AG09319 (cell line): ENCODE measurements at places on chromosomes 5 and 9.
A peak's percentile ranks its signal among the peaks of the same experiment; 100 is the strongest.

DNA sequence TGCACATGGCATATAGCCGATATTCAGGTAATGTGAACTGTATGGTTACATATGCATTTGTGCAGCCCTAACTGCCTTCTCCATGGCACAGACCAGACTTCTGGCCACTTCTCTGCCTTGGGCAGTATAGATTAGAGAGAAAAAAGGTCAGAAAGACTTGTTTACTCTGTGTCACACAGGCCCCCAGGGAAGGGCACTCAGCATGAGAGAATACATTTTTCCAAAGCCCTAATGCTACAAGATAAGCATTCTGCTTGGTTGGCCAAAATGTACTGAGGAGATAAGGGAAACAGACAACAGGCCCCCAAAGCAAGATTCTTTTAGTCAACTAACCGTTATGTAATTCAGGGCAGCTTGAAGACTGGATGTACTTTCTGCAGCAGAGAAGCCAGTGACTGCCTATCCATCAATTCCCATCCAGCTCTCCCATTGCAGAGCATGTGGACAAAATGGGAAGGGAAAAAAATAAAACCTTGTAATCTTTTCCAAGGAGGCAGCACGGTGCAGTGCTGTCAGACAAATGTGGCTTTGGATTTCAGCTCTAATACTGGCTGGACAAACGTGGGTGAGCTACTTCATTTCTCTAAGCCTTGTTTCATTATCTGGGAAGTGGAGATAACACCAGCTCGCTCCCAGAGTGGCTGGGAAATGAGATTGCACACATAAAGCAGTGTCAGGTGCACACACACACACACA lies 205.9 kb downstream of the NSG2 start:
- DNase-seq = no peak

DNA sequence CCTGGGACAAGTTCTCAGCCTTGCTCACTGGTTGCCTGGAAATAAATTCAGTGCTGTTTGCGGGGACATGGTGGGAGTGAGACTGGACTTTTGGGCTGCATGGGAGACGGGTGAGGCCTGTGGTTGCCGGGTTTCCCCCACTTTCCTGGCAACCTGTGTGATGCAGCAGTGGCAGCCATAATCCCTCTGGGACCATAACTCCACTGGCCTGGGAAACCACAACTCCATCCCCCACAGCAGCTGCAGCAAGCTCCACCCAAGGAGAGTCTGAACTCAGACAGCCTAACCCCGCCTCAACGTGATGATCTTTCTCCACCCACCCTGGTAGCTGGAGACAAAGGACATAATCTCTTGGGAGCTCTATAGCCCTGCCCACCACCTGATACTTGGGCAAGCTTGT lies 349.9 kb downstream of the PIK3R1 start:
- no peak for DNase-seq

DNA sequence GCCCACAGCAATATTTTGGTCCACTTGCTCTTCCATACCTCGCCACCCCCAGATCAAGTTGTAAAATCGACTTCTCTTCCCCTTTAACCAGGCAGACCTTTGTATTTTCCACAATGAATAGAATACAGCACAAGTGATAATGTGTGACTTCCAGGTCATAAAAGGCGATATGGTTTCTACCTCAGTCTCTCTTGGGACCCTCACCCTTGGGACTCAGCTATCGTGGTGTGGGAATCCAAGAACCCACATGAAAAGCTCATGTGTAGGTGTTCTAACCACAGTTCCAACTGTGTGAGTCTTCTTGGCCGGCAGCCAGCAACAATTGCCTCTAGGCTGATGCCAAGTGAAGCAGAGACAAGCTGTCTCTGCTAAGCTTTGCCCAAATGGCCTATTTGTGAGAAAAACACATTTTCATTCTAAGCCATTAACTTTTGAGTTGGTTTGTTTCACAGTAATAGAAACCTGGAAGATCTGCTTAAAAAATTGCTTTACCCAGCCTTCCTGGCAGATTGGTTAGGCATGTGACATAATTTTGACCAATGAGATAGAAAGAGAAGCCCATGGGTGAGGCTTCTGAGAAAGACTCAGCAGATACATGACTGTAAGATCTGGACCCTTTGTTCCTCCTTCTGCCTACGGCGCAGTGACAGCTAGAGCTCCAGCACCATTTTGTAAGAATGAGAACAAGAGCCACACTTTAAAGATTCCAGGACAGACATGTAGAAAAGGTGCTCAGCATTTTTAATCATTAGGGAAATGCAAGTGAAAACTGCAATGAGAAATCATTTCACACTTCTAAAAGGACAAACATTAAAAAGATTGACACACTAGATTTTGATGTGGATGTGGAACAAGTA lies 18.3 kb upstream of the MLLT3 start:
- no peak for DNase-seq

DNA sequence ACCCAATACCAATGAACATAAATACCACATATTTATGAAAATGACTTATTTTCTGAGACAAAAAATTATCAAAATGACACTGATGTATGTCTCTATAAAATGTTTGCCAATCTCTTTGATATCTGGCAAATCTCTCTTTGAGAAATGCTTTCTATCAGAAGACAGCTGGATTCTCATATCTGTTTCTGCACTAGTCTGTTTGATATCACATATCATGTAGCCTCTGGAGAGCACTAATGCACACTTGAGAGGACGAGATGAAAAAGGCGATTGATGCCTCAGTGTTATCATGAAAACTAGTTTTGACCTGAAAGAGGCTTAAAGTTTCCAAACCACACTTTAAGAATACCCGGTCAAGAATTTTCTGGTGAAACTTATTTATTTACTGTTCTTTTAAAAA lies 29.1 kb upstream of the ANKRD55 start:
- no peak for DNase-seq

GRCh38 chr9:134187110-134187531 lies 22.8 kb upstream of the RNU6ATAC start:
- no peak for DNase-seq

DNA sequence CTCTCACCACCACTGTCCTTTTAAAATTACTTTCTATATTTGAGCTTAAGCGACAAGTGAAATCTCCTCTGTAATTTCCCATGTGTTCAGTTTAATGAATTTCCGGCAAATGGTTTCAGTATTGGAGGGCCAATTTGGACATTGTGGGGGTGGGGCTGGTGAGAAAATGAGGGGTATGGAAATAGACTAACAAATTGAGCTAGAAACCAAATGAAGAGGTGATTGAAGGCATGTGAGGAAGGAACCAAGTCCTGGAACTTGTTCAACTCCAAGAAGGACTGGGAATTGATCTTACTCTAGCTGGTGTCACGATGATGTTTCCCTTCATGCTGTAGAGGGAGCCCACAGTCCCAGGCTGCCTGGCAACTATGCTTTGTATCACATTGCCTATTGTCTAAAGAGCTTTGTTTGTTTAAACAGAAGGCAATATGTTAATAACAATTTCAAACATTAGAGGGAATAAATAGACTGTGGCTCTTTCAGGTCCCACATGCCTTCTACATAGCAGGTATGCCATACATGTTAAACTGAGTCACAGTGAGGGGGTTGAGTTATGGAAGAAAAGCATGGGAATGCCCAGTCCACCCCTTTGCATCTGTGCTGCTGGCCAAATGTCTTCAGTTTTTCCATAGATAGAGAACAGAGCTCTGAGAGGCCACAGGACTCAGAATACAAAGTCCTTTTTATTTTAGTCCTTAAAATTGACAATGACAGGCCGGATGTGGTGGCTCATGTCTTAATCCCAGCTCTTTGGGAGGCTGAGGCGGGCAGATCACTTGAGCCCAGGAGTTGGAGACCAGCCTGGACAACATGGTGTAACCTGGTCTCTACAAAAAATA lies 25.0 kb upstream of the MATR3 start:
- no peak for DNase-seq

GRCh38 chr5:6850106-6850432 lies 136.8 kb downstream of the TENT4A start:
- DNase-seq = no peak

GRCh38 chr9:127833555-127833954 lies 20.9 kb downstream of the ENG start:
- DNase-seq = no peak

- DNase-seq = no peak
These were observed 77.7 kb downstream of the RGS3 start for GRCh38 chr9:113541019-113541900.

DNA sequence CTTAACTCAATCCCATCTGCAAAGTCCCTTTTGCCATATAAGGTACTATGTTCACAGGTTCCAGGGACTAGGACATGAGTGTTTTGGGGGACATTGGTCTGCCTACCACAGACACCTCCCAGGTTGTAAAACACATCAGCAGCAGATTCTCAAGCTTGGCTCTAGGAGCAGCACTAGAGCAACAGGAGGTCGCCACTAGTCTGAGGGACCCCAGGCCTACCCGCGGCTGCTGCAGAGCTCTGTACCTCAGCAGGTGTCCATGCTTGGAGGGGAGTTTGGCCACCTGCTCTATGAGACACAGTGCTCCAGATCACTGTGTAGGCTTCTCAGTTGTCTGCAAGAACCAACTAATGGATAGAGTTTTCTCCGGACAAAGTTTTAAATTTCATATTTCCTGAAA lies 262.2 kb upstream of the ARRDC3 start:
- no peak for DNase-seq

DNA sequence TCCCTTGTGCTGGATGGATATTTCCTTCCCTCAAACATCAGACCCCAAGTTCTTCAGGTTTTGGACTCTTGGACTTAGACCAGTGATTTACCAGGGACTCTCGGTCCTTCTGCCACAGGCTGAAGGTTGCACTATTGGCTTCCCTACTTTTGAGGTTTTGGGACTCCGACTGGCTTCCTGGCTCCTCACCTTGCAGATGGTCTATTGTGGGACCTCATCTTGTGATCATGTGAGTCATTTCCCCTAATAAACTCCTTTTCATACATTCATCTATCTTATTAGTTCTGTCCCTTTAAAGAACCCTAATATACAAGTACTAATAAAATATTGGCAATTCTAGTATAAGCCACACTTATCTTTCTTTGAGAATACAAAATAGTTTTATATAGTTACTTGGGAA lies 1078.9 kb downstream of the CDH12 start:
- DNase-seq = no peak

DNA sequence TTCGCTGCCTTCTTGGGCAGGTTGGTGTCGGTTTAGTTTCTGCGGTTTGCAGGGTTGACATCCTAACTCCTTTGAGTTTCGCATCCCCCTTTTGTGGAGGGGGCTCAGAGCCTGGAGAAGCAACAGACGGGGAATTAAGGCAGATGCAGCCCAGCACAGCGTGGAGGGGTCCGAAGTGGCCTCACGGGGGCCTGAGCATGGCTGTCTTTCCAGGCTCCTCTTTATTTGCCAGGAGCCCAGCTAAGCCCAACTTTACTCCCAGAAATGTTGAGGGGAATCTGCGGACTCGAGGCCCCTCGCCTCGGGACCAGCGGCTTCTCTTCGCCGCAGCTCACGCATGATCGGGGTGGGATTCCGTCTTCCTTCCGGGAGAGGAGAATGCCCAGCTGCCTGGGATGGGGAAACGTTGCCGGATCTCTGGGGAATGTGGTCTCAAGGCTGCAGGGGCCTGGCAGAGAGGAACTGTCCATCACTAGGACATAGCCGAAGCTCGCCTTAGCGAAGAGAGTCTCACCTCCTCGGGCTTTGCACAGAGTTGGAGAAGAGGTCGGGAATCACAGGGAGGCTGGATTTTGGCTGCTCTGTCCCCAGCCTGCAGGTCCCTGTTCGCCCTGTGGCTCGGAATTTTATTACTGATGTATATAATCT lies 1.3 kb downstream of the RAI14 start:
- DNase-seq = no peak

- DNase-seq = no peak
These were observed 192.6 kb upstream of the ACTBL2 start for GRCh38 chr5:57675236-57675635.

DNA sequence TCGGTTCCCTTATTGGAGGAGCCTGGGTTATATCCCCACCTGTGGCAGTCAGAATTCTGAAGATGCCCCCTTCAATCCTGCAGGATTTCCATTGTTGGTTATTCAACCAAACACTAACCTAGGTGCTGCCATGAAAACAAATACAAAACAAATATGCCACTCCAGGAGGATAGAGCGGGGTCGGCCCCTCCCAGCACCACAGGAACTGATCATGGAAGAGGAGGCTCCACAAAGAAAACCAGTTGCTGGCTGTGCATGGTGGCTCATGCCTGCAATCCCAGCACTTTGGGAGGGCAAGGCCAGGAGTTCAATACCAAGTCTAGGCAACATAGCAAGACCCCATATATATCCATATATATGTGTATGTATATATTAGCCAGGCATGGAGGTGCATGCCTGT lies 13.2 kb upstream of the ADGRD2 start:
- DNase-seq = no peak

DNA sequence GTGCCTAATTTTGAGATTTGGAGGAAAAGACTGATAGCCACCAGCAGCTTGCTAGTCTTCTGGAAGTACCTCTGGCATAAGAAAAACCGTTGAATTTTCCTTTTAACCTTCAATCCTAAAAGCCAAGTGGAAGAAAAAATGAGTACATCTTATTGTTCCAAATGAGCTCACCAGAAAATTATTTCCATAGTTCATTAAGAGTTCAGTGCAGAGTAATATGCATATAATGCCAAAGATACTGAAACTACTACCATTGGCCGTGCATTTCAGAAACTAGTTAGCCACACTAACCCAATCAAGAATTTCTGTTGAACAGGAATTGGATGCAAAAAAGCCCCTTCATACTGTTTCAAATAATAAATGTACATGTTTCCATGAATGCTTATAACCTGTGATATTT lies 607.9 kb downstream of the KCTD16 start:
- DNase-seq = no peak

GRCh38 chr5:138539791-138540190 lies 3.2 kb downstream of the ETF1 start:
- no peak for DNase-seq

GRCh38 chr5:126857472-126858410 lies 80.8 kb downstream of the LMNB1 start:
- DNase-seq = no peak

DNA sequence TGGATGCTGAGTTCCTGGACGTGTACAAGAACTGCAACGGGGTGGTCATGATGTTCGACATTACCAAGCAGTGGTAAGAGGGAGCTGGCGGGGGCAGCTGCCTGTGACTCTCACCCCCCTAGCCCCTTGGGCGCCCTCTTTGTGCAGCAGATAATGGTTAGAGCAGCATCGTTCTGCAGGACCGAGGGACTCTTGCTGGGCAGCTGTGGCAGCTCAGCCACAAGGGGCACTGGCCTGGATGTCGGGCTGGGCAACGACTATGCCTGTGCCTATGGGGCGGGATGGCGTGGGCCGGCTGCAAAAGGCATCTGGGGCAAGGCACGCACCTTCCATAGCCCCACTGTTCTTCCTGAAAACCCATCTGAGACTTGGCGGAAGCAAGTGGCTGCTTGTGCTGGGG lies 12.9 kb upstream of the AJM1 start:
- DNase-seq = no peak

- peak; percentile 76 for DNase-seq
These were observed 655.2 kb upstream of the RIOK2 start for GRCh38 chr5:97838214-97838613.

DNA sequence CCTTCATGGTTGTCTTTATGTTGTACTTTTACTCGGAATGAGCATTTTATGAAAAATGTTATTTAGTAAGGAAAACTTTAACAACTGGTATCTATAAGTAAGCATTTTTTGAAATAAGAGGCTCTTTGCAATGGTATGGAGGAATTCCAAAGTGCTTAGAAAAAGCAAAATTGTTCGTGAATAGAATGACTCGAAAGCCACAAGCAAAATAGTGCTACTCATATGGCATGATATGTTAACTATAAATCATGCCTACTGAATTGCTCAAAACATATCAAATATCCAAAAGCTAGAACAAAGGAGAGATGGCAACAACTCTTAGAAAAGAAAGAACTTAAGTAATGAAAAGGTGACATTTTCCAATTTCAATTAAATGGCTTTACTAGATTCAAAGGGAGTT lies 216.3 kb downstream of the KIAA0825 start:
- DNase-seq = no peak
